ENCODE measurements at places on chromosomes 5 and 9. TPM values are rescaled to one million over a fixed set of nuclear protein-coding genes. Genes with fewer than 3 reads are reported as not detected.
A peak's percentile ranks its signal among the peaks of the same experiment; 100 is the strongest.

DNA sequence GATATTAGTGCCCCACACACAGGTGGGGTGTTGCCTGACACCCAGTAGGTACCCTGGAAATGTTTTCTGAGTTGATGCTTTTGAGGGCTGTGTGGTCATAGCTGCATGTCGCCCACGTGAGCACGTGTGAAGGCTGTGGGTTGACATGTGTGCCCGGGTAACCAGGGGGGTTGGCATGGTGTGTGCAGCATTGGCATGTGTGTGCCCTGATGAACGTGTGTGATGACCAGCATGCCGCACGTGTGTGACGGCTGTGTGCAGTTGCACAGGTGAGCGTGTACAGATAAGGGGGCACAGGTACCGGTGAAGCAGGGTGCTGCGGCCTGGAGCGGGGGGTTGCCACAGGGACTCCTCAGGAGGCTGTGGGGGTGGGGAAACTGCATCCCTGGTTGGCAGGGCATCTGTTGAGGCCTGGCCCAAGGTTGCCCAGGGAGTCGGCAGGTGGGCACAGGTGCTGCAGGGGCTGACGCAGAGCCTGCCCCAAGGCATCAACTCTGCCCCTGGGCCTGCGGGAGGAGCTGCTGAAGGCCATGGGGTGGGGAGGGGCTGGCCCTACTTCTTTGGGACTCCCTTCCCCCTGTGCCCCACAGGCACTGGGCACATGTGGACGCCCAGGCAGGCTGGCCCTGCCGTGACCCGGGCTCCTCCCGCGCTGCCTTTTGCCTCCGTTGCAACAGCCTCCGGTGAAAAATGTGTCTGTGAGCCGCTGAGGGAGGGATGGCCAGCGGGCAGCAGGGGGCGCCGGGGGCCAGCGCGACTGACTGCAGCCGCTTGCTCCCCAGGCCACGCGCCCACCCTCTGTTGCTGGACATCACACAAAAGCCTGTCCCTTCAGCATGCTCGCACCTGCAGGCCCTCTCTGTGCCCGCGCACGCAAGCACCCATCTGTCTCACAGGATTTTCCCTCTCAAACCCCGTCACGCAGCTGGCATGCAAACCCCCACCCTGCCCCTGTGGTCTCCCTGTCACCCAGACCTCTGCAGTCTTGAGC, 2.2 kb downstream of the UNC5A start:
- no peaks in the 10 kb centered on the region for H3K36me3 ChIP-seq
- DNase-seq = no peak
- peaks cover 12% of the 10 kb centered on the region for H3K4me1 ChIP-seq
- H3K4me3 ChIP-seq = peak overlapping the region; percentile 3
- H3K27me3 ChIP-seq = peaks cover 86% of the 10 kb centered on the region

The ATG12 gene
- total RNA-seq = 43.0 TPM

The SLC23A1 gene
- not detected for total RNA-seq

DNA sequence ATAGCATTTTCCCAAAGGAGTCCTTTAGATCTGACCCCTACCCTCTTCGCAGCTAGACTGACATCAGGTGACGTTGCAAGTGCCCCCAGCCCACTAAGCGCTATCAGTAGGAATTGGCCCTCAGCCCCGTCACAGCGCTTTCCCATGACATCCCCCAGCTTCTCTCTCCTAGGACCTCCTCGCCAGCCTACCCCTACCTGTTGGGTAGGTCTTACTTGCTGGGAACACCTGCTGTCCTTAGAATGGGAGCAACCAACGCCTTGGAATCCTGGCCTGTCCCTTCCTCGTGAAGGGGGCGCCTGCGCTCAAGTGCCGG, 584 bp upstream of the PIP5K1B start:
- H3K27ac ChIP-seq = peak overlapping the region; percentile 78
- H3K4me3 ChIP-seq = peak overlapping the region; percentile 70
- no peak for DNase-seq
- H3K36me3 ChIP-seq = no peaks in the 10 kb centered on the region
- H3K27me3 ChIP-seq = peaks cover 84% of the 10 kb centered on the region

The ADAMTS6 gene
- 17.3 TPM for total RNA-seq

The LCP2 gene
- not detected for total RNA-seq

GRCh38 chr5:8517456-8517855, 648.5 kb downstream of the MTRR start:
- no peaks in the 10 kb centered on the region for H3K4me1 ChIP-seq
- no peak overlapping the region for H3K27ac ChIP-seq
- peaks cover under 1% of the 10 kb centered on the region for H3K27me3 ChIP-seq
- no peaks in the 10 kb centered on the region for H3K36me3 ChIP-seq
- no peak overlapping the region for H3K4me3 ChIP-seq

GRCh38 chr5:135942202-135942771, 12.5 kb downstream of the LECT2 start:
- H3K36me3 ChIP-seq = no peaks in the 10 kb centered on the region
- H3K4me1 ChIP-seq = peaks cover 8% of the 10 kb centered on the region
- no peak overlapping the region for H3K4me3 ChIP-seq
- H3K27me3 ChIP-seq = peaks cover 2% of the 10 kb centered on the region
- no peak for DNase-seq

- no peak for DNase-seq
- peaks cover 7% of the 10 kb centered on the region for H3K36me3 ChIP-seq
- H3K4me3 ChIP-seq = no peak overlapping the region
- peak overlapping the region; percentile 11 for H3K27ac ChIP-seq
Measured at GRCh38 chr9:33109097-33109496, 32.6 kb upstream of the SMU1 start.

GRCh38 chr9:121333950-121334773, 35.9 kb downstream of the STOM start:
- H3K27me3 ChIP-seq = no peaks in the 10 kb centered on the region
- H3K27ac ChIP-seq = peak overlapping the region; percentile 23
- peaks cover 42% of the 10 kb centered on the region for H3K36me3 ChIP-seq
- no peak overlapping the region for H3K4me3 ChIP-seq

GRCh38 chr5:142955628-142956027, 185.5 kb downstream of the ARHGAP26 start:
- no peaks in the 10 kb centered on the region for H3K27me3 ChIP-seq
- DNase-seq = no peak
- peaks cover 3% of the 10 kb centered on the region for H3K36me3 ChIP-seq
- no peak overlapping the region for H3K4me3 ChIP-seq
- H3K27ac ChIP-seq = no peak overlapping the region

GRCh38 chr5:87900419-87900818, 368.2 kb downstream of the TMEM161B start:
- H3K27me3 ChIP-seq = no peaks in the 10 kb centered on the region
- H3K4me3 ChIP-seq = no peak overlapping the region
- H3K27ac ChIP-seq = no peak overlapping the region
- no peaks in the 10 kb centered on the region for H3K36me3 ChIP-seq

The SPOCK1 gene
- total RNA-seq = 6.4 TPM

DNA sequence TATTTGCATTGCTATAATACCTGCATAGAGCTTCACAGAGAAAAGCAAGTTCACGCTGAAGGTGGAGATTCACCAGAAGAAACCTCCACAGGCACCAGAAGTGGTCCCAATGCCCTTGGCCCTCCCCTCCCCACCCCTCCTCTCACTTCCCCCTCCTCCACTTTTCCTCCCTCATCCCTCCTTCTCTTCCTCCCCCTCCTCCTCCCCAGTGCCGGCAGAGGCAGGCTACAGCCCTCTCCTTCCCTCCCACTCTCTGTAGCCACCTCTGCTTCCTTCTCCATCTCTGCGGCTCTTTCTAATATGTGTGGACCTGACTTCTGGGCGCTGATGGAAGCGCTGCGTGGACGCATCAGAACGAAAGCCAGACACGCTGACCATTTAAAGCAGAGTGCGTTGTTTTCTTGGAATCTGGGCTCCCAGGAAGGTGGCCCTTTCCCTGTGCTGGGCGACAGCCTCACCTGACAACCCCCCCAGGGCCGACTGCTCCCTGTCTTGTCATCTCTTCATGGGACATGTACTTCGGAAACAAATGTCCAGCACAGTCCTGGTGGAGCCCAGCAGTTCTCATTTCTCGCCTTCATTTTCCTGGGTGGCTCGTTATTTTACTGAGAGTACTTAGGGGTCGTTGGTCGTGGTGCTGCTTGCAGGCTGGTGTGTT, 29.5 kb downstream of the NDUFS6 start:
- peaks cover 12% of the 10 kb centered on the region for H3K4me1 ChIP-seq
- DNase-seq = no peak
- peaks cover 24% of the 10 kb centered on the region for H3K27me3 ChIP-seq
- H3K36me3 ChIP-seq = peaks cover 6% of the 10 kb centered on the region
- H3K27ac ChIP-seq = no peak overlapping the region

All from mesothelial cell of epicardium (in vitro differentiated cells).